Ovary (tissue), 10 donors: ENCODE measurements at places on chromosomes 2 and 18.
A peak's percentile ranks its signal among the peaks of the same experiment; 100 is the strongest.

DNA sequence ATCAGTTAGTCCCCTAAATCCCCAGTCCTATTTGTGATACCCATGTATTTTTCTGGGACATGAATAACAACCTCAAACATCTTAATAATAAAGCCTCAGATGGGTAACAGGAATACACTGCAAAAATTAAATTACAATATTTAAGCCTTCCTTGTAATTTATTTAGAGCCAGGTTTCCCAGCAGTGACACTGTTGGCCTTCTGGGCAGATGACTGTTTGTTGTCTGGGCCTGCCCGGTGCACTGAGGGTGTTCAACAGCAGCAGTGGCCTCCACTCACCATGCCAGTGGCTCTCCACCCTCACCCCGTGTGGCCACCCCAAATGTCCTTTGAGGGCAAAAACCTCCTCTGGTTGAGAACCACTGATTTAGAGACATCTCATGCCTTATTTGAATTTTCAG, 270.2 kb upstream of the SIX3 start:
- H3K36me3 ChIP-seq = no peaks in the 10 kb centered on the region
- no peak overlapping the region for H3K4me3 ChIP-seq
- DNase-seq = no peak
- H3K27ac ChIP-seq = no peak overlapping the region

DNA sequence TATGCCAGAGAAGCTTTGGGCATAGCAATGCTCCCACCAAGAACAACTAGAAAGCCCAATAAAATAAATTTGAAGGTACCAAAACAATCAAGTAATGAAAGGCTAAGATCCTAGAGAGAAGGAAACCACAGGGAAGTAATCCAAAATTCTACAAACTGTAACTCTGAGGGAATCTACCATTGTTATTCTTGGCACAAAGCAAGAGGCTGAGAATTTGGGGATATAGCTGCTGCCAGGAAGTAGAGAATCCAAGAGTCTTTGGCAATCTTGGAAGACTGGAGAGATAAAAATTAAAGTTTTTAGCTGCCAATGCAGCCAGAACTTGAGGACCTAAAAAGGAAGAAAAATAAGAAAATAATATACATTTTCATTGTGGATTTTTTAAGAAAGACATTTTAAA, 68.5 kb downstream of the PIGN start:
- H3K27me3 ChIP-seq = no peaks in the 10 kb centered on the region
- no peak for DNase-seq
- no peaks in the 10 kb centered on the region for H3K4me1 ChIP-seq
- H3K4me3 ChIP-seq = no peak overlapping the region

- H3K27me3 ChIP-seq = no peaks in the 10 kb centered on the region
- DNase-seq = no peak
- H3K27ac ChIP-seq = no peak overlapping the region
- no peak overlapping the region for H3K4me3 ChIP-seq
- no peaks in the 10 kb centered on the region for H3K36me3 ChIP-seq
Measured at GRCh38 chr18:11695736-11696135, 6.7 kb downstream of the GNAL start.

GRCh38 chr2:205731583-205731981, 49.3 kb downstream of the NRP2 start:
- no peak for DNase-seq
- no peak overlapping the region for H3K4me3 ChIP-seq
- H3K27me3 ChIP-seq = no peaks in the 10 kb centered on the region
- H3K4me1 ChIP-seq = peaks cover 16% of the 10 kb centered on the region

GRCh38 chr2:19988600-19988999, 1.3 kb downstream of the WDR35 start:
- no peaks in the 10 kb centered on the region for H3K27me3 ChIP-seq
- no peaks in the 10 kb centered on the region for H3K36me3 ChIP-seq
- DNase-seq = no peak
- no peak overlapping the region for H3K27ac ChIP-seq
- H3K4me1 ChIP-seq = peaks cover 3% of the 10 kb centered on the region
- peak overlapping the region; percentile 62 for H3K4me3 ChIP-seq

DNA sequence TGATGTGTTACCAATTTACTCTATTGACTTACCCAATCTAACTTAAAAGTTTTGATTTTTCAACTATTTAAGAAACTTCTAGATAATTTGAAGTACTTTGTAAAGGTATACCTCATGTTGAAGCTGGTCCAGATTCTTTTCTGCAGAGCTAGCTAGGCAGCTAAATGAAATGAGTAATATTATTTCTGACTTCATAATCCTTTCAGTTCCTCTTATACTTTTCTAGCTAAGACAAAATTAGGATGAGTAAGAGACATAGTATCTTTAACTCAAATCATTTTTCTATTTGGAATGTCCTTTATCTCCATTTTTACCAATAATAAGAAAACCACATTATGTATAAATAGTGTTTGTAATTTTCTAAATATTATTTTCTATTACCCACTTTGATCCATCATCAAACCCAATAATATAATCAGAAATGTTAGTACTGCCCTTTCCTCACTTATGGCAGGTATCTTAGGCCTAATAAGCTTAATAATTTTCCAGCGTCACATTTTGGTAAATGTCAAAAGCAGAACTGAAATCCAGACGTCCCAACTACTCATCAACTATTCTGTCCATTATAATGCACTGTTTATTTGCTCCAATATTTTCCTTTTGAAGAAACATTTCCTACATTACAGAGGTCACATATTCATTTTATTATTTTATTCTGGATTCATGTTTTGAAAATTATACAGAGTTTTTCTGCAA, 456.6 kb downstream of the THSD7B start:
- H3K27me3 ChIP-seq = no peaks in the 10 kb centered on the region
- no peak overlapping the region for H3K27ac ChIP-seq
- H3K4me1 ChIP-seq = no peaks in the 10 kb centered on the region
- H3K36me3 ChIP-seq = no peaks in the 10 kb centered on the region
- H3K4me3 ChIP-seq = no peak overlapping the region
- no peak for DNase-seq

DNA sequence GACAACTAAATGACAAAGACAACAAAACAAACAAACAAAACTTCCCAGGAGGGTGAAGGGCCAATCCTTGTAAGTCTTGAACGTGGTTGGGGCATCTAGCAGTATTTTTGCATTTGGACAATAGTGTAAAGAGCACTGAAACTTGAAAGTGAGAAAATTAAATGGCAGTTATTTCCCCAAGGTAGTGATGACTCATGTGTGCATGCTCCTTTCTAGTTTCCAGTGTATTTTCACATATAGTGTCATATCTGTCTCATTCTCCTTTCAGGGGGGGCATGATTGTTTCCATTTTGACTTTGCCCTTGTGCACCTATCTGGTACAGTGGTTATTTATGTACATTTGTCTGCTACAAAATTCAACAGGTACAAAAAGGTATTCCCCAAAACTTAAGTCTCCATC, 39.5 kb downstream of the CERS6 start:
- H3K4me3 ChIP-seq = no peak overlapping the region
- H3K4me1 ChIP-seq = peaks cover 2% of the 10 kb centered on the region
- DNase-seq = no peak
- no peaks in the 10 kb centered on the region for H3K27me3 ChIP-seq
- no peak overlapping the region for H3K27ac ChIP-seq

GRCh38 chr2:73938718-73939352, 12.2 kb downstream of the DGUOK start:
- no peak overlapping the region for H3K27ac ChIP-seq
- no peaks in the 10 kb centered on the region for H3K27me3 ChIP-seq
- H3K4me3 ChIP-seq = no peak overlapping the region
- DNase-seq = no peak

DNA sequence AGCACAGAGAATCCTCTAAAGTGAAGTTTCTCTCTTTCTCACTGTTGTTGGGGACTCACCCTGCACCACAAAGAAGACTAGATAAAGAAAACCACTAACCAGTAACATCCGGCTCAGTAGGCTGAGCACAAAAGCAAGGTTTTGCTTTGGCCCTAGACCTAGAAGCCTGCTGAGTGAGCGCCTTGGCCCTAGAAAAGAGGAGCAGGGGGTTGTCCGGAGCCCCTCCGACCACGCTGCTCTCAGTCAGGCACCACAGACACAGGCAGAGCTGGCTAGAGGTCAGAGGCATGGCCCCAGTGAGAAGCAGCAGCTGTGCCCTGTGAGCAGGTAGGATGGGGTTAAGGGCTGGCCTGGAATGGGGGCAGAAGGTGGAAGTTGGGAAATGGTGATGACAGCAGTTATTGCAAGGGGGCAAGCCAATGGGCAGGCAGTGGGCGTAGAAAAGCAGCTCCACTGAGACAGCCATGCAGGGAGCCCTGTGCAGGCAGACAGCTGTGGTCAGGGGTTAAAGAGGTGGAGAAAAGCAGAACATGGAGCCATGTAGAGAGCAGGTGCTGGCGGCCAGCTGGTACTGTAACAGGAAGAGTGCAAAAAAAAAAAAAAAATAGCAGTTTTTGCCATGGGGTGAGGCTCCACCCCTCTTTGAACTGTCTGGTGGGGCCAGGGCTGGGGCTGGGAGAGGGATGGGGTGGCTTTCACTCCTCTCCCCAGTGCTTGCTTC, 36.9 kb upstream of the SLC14A1 start:
- H3K4me3 ChIP-seq = no peak overlapping the region
- no peaks in the 10 kb centered on the region for H3K36me3 ChIP-seq
- H3K27ac ChIP-seq = no peak overlapping the region
- no peak for DNase-seq

DNA sequence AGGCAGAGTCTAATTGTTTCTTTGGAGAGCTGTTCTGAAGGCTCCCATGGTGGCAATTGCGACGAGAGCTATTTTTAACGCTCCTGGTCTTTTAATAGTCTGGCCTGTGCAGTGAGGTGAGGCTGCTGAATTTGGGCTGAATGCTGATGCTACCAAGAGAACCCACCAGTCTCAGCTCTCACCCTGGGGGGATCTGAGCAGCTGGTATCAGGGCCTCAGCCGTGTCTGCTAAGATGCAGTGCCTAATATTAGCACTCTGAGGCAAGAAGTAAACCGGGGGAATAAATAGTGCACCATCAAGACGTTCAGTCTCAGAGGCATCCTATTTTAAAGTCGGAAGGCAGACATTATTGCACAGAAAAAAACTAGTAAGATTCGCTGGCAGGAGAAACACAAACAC, 214.8 kb upstream of the PID1 start:
- no peak overlapping the region for H3K27ac ChIP-seq
- H3K4me3 ChIP-seq = no peak overlapping the region
- no peaks in the 10 kb centered on the region for H3K36me3 ChIP-seq
- no peak for DNase-seq
- no peaks in the 10 kb centered on the region for H3K27me3 ChIP-seq
- H3K4me1 ChIP-seq = no peaks in the 10 kb centered on the region

DNA sequence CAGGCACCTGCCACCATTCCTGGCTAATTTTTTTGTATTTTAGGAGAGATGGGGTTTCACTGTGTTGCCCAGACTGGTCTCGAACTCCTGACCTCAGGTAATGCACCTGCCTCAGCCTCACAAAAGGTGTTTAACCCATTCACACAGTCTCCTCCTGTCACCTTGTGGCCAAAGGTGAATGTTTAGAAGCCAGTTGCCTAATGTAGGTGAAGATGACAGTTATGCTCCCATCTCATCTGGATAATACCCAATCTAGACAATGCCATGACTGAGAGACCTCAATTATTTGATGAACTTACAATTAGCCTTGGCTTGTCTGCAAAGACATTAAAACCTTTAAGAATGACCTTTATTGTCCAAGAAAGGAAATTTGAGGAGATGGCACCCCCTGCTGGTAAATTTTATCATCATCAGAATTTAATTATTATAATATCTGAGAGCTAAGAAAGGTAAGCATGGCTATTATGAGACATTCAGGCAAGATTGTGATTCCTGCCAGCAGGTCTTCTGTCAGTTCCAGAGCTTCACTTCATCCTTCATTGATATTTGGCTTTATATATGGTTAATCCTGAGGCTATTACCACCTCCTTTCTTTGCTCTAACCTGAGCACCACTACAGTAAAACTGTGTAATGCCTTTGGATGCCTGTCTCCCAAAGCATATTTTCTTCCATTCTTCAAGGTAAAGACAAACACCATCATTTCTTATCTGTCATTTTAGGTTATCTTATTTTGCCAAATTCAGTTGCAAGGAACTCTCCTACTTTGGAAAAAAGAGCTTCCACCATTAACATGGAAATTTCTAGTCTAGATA, 117.6 kb downstream of the FAM124B start:
- no peaks in the 10 kb centered on the region for H3K27me3 ChIP-seq
- H3K36me3 ChIP-seq = no peaks in the 10 kb centered on the region
- no peak overlapping the region for H3K4me3 ChIP-seq
- no peak for DNase-seq

DNA sequence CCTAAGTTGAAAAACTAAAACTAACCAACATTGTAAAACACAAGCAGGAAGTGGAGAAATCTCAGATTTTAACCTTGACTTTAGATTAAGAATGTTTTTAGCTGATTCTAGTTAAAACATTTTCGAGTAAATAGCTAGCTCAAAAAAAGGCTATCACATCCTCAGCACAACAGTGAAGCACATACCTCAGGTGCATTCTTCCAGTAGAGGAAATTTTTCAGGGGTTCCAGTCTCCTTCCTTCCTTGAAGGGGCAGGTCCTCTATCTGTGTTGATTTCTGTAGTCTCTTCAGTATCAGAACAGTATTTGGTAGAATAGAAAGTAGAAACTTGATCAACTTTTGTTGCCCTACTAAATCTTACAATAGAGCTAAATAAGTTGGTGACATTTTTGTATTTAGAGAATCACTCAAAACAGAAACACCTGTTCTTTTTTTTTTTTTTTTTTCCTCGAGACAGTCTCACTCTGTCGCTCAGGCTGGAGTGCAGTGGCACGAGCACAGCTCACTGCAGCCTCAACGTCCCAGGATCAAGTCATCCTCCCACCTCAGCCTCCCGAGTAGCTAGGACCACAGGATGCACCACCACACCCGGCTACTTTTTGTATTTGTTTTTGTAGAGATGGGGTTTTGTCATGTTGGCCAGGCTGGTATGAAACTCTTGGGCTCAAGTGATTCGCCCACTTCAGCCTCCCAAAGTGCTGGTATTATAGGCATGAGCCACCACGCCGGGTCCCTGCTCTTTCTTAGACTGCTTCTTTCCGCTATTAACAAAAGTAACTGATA, 6.9 kb upstream of the GPR155 start:
- no peaks in the 10 kb centered on the region for H3K27me3 ChIP-seq
- H3K27ac ChIP-seq = no peak overlapping the region

DNA sequence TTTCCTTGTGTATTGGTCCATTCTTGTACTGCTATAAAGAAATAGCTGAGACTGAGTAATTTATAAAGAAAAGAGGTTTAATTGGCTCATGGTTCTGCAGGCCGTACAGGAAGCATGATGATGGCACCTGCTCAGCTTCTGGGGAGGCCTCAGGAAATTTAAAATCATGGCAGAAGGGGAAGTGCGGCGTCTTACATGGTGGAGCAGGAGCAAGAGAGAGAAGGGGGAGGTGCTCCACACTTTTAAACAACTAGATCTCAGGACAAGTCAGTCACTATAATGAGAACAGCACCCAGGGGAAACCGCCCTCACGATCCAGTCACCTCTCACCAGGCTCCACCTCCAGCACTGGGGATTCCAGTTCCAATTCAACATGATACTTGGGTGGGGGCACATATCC, 54.3 kb downstream of the MSH2 start:
- H3K27ac ChIP-seq = no peak overlapping the region
- H3K4me3 ChIP-seq = no peak overlapping the region
- H3K36me3 ChIP-seq = no peaks in the 10 kb centered on the region
- H3K4me1 ChIP-seq = no peaks in the 10 kb centered on the region
- H3K27me3 ChIP-seq = no peaks in the 10 kb centered on the region

- peaks cover 3% of the 10 kb centered on the region for H3K4me1 ChIP-seq
- peak overlapping the region; percentile 97 for H3K27ac ChIP-seq
- DNase-seq = no peak
- H3K36me3 ChIP-seq = no peaks in the 10 kb centered on the region
- no peak overlapping the region for H3K4me3 ChIP-seq
Measured at GRCh38 chr2:27891673-27892105, 1.2 kb downstream of the BABAM2 start.
